Stimulated activated naive CD4-positive, alpha-beta T cell treated with Interleukin-2 at 50 U/mL for 16 hours (primary cell): ENCODE measurements at places on chromosomes 7 and 10.

DNA sequence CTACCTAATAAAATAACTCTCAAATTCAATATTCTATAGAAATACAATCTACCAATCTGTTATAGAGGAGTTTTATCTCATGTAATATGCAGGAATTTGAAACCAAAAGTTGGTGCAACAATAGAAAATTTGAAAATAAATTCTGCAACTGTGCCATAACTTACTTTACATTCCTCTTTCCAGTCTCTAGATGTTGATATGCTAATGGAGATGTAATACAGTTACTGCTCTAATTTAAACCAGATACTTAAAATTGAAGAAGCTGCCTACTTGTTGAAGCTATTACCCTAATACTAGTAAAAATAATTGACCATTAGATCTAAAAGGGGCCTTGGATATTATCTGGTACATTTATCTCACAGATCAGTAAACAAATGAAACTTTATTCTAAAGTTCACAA is 1.4 kb downstream of the ENKUR start:
- DNase-seq = no peak

DNA sequence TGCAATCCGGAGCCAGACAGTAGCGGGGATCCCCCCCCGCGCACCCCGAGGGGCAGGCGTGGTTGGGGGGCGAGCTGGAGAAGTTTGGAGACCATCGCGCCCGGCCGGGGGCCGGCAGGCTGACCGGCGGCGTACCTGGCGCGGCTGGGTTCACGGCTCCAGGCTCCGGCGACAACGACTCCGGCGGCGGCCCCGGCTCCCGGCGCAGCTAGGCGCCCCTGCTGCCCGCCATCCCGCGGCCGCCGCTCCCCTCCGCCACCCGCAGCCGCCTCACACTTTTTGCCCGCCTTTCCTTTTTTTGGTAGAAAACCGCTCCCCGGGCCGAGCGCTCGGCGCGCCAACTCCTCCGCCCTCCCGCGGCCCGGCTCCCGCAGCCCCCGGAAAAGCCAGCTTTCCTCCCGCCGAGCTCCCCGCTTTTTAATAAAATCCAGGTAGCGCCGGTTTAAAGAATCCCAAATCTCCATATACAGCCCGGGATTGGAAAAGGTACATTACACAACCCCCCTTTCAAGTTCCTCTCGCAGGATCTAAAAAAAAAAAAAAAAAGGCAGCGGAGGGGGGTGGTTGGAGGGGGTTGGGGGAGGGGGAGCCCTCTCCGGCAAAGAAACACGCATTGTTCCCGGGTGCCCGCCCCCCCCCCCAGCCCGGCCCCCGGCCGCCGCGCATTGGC is at the start of gene TNRC18:
Gene TNRC18, minus strand, starts transcription at position 529 of the 670 bp plus-strand sequence. CDS start 2,588 bp downstream, outside the sequence.
- DNase-seq = no peak

- DNase-seq = no peak
These were observed 93.7 kb upstream of the PDE1C start for GRCh38 chr7:32163896-32164295.

GRCh38 chr10:43111921-43112607 is 26.2 kb upstream of the CSGALNACT2 start:
- no peak for DNase-seq

DNA sequence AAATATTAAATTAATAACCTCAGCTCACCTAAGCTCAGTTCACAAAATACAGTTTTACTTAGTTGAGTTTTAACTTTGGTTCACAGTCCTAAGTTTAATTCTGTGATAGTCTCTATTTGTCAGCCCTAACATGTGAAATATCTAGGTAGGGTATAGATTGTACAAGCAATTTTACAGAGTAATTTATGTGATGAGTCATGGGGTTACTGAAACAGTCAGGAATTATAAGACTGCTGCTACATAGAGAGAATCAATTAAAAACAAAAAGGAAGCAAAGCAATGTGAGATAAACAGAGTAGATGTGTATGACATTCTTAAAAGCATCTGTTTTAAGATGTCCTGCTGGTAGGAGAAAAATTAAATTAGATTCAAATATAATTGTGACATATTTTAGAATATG is 1018.2 kb upstream of the KCND2 start:
- DNase-seq = no peak

- no peak for DNase-seq
These were observed 1.8 kb upstream of the CAMK2G start for GRCh38 chr10:73876157-73876556.

- DNase-seq = no peak
These were observed 480.3 kb upstream of the C7orf33 start for GRCh38 chr7:148110097-148110868.

DNA sequence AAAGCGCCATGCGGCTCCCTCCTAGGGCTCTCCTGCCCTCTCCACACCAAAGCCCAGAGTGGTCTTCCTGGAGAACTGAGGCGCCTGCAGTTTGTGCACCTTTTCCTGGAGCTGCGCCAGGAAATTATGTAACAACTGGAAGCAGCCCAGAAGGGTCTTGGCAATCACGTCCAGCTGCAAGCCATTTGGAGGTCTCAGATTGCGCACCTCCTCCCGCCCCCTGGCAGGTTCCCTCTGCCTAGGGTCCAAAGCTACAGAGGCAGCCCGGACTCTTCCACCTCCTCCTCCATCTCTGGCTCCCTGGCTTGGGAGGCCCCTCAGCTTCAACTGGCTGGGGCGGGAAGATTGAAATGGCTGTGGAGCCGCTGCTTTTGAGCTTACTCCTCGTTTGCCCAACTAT is 34.0 kb upstream of the SFTPD start:
- DNase-seq = no peak

DNA sequence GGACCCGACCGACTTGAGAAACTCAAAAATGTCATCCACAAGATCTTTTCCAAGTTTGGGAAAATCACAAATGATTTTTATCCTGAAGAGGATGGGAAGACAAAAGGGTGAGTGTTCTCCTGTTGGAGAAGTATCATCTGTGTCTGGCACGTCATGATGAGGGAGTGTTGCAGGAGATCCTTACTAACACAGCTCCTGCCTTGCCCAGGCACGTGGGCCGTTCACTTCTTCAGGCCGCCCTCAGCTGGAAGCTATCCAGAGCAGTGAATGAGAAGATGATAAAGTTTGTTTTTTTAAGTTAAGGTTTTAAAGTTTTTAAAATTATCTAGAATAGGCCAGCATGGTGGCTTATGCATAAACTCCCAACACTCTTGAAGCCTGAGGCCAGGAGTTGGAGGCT is 6.2 kb downstream of the EIF3B start:
- DNase-seq = no peak

- DNase-seq = no peak
These were observed 277.8 kb downstream of the FRMD4A start for GRCh38 chr10:14052931-14053330.

DNA sequence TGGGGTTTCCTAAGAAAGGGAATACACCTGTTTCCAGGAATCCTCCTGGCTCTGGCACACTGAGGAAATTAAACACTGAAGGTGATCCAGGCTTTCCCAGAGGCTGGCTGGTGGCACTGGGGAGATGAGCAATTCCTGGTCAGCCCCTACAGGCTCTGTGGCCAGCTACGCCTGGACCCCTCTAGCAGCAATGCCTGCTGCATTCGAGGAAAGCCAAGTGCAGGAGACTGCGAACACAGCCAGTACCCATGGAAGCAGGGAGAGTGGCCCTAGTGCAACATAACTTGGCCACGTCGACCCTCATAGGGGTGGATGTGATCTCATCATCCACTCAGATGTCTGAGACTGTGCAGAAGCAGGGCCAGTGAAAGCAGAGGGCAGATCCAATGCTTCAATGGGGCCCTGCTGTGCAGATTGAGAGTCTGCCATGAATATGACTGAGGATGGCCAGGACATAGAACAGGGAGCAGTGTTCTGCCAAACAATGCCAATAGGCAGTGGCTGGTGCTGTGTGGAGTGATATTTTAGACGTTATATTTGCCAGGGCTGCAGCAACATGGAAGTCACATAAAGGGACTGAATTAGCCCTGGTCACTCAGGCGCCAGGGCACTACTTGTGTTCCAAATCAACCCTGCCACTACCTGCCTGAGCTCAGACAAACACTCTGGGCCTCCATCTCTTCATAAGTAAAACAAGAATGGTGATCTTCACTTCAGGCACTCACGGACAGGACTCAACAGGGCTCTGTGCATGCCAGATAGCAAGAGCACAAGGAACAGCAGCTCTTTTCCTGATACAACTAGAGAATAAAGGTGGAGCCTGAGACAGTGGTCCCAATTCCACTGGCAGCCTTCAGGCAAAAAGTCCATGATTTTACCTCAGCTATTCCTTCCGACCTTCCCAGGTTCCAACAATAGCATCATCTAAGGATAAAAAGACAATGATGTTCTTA is 2.4 kb downstream of the ZNF488 start:
- no peak for DNase-seq

GRCh38 chr10:53664282-53665019 is 891.9 kb upstream of the MBL2 start:
- DNase-seq = no peak

DNA sequence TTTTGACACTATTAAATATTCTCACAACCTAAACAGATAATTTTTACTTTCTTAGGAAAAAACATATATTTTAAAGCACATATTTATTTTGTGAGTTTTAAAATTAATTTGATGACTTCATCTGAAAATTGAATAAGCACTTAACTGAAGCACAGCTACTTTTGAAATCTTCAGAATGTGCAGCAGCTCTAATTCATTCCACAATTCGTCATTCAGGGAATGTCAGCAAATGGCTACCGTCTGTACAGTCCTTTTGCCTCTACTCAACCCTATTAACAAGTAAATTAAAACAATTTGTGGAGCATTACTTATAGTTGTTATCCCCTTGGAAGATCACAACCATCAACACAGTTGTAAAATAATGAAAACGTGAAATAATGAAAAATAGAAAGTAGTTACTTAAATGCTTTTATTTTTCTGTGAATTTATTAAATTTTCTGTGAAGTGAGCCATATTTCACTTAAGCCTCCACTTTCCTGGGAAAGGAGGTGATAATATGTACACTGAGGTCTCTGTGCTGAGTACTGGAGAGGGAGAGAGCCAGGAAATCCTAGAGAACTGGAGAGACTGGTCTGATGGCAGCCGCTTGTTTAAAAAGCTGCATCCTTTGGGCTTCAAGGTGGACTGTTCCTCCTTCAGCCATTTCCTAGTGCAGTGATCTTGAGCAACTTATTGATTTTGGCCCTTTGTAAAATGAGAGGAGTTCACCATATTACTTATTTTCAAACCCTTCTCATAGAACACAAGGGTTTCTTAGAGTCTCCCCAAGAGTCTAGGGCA is 70.6 kb downstream of the REEP3 start:
- no peak for DNase-seq

GRCh38 chr7:66957595-66958290 is 36.7 kb downstream of the TMEM248 start:
- no peak for DNase-seq

GRCh38 chr7:128843938-128844621 is 13.9 kb downstream of the FLNC start:
- DNase-seq = no peak

- no peak for DNase-seq
These were observed 12.9 kb downstream of the HSPB1 start for GRCh38 chr7:76315364-76315763.

- DNase-seq = no peak
These were observed 349.9 kb downstream of the KCNMA1 start for GRCh38 chr10:77287647-77288120.

- DNase-seq = no peak
These were observed 343.9 kb upstream of the SHH start for GRCh38 chr7:156155988-156156733.

GRCh38 chr7:96953676-96954513 is 51.5 kb upstream of the DLX6 start:
- no peak for DNase-seq

GRCh38 chr7:17062151-17063044 is 180.6 kb upstream of the AGR3 start:
- no peak for DNase-seq

GRCh38 chr10:98194633-98195032 is 60.2 kb downstream of the R3HCC1L start:
- no peak for DNase-seq

DNA sequence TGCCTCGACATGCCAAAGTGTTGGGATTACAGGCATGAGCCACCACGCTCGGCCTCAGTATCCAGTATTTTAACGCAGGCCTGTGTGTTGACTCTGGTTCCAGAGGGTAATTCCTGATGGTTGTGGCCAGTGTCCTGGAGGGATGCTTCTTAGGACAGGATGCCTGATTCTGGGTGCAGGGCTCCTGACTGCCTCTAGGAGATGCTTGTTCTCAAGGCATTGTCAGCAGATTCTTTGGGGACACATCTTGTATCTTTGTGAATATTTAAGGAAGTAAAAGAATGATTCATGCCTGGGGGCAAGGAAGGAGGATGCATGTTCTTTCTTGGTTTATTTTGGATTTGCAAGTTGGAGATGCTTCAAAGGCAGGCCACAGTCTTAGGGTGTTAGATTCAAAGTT is 2.2 kb downstream of the ZDHHC4 start:
- no peak for DNase-seq

- DNase-seq = no peak
These were observed 18.4 kb downstream of the EEPD1 start for GRCh38 chr7:36171503-36171902.

DNA sequence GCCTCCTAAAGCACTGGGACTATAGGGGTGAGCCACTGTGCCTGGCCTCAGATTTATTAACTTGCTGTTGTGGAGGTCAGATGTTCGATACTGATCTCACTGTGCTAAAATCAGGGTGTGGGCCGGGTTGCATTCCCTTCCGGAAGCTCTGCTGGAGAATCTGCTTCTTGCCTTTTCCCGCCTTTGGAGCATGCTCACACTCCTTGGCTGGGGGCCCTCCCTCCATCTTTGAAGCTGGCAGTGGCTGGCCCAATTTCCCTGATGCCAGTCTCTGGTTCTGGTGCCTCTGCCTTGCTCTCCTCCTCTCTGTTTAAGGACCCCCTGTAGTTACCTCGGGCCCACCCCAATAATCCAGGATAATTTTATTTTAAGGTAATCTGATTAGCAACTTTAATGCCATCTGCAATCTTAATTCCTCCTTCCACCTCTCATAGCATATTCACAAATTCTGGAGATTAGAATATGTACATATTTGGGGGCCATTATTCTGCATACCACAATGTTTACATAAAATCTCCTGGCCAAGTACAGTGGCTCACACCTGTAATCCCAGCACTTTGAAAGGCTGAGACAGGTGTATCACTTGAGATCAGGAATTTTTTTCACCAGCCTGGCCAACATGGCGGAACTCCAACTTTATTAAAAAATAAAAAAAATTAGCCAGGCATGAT is 7.9 kb upstream of the PITRM1 start:
- no peak for DNase-seq

GRCh38 chr7:38163671-38164070 is 14.4 kb upstream of the STARD3NL start:
- no peak for DNase-seq

DNA sequence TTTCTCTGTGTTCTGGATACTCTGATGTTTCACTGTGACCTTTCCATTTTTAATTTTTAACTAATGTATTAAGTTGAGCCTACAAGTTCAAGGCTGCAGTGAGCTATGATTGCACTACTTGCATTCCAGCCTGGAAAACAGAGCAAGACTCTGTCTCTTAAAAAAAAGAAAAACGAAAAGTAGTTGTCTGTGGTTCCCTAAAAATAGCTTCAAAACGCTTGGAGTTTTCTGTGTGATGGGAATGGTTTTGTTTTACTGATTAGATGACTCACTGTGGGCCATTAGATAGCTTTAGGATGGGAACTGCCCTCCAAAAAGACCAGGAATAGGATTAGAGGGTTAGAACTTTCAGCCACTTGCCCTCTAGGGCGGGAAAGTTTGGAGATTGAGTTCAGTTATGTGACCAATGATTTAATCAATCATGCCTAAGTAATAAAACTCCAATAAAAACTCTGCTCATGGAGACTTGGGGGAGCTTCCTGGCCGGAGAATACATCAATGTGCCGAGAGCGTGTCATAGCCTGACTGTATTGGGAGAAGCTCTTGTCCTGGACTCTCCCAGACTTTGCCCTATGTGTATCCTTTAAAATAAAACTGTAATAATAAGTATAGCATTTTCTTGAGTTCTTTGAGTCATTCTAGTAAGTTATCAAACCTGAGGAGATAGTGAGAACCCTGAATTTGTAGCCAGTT is 147.1 kb downstream of the LYZL1 start:
- no peak for DNase-seq
